Neuronal stem cell (in vitro differentiated cells): ENCODE measurements at places on chromosomes 12 and 14.

- no peaks in the 10 kb centered on the region for H3K36me3 ChIP-seq
- no peak overlapping the region for H3K4me3 ChIP-seq
- no peak for DNase-seq
- no peak overlapping the region for H3K27ac ChIP-seq
Observed at GRCh38 chr14:24612196-24612595, 2.7 kb upstream of the GZMH start.

- H3K36me3 ChIP-seq, result no peaks in the 10 kb centered on the region
- no peak overlapping the region for H3K27ac ChIP-seq
- no peaks in the 10 kb centered on the region for H3K4me1 ChIP-seq
- peaks cover 95% of the 10 kb centered on the region for H3K27me3 ChIP-seq
- peak overlapping the region; percentile 73 for H3K4me3 ChIP-seq
Observed at GRCh38 chr14:64880221-64881121, 764 bp upstream of the SPTB start.

- H3K4me1 ChIP-seq, result no peaks in the 10 kb centered on the region
- no peaks in the 10 kb centered on the region for H3K27me3 ChIP-seq
- no peak overlapping the region for H3K4me3 ChIP-seq
- H3K27ac ChIP-seq, result no peak overlapping the region
- H3K36me3 ChIP-seq, result no peaks in the 10 kb centered on the region
- no peak for DNase-seq
Observed at GRCh38 chr12:80291108-80291754, 152.8 kb upstream of the PTPRQ start.

GRCh38 chr14:20118795-20119194 is 8.3 kb downstream of the OR4K17 start:
- no peak overlapping the region for H3K27ac ChIP-seq
- no peaks in the 10 kb centered on the region for H3K36me3 ChIP-seq
- no peak overlapping the region for H3K4me3 ChIP-seq
- H3K4me1 ChIP-seq, result no peaks in the 10 kb centered on the region
- no peaks in the 10 kb centered on the region for H3K27me3 ChIP-seq

- no peaks in the 10 kb centered on the region for H3K27me3 ChIP-seq
- no peaks in the 10 kb centered on the region for H3K4me1 ChIP-seq
- no peak for DNase-seq
- H3K36me3 ChIP-seq, result no peaks in the 10 kb centered on the region
Observed at GRCh38 chr12:46892034-46892705, 66.4 kb upstream of the SLC38A4 start.

DNA sequence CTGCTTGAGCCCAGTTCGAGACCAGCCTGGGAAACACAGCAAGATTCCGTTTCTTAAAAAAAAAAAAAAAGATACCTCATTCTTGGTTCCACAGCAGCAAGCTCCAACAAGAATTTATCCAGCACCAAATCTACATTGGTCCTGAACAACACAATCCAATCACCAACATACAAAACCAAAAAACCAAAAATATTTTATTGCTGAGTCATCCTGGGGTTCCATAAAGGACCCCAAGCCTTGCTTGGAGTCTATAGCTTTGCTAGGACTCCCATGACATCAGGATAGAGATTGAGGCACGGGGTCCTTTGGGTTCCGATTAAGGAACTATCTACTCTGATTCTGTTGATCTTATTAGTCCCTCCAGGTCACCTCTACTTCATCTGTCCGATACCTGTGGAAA is 7.7 kb downstream of the OSGEP start:
- H3K27me3 ChIP-seq, result no peaks in the 10 kb centered on the region
- H3K27ac ChIP-seq, result no peak overlapping the region

DNA sequence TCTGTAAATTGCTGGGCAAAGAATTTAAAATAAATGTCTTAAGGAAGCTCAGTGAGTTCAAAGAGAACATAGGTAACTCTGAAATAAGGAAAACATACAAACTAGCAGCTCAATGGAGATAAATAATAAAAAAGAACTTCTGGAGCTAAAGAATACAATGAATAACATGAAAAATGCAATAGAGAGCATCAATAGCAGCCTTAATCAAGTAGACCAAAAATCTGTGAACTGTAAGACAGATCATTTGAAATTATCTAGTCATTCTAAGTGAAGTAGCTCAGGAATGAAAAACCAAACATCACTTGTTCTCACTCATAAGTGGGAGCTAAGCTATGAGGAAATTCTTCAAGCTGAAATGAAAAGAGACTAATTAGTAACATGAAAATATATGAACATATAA is 5.8 kb upstream of the ABCC9 start:
- peaks cover 5% of the 10 kb centered on the region for H3K27me3 ChIP-seq
- no peak for DNase-seq
- no peak overlapping the region for H3K27ac ChIP-seq
- no peak overlapping the region for H3K4me3 ChIP-seq

GRCh38 chr12:114662512-114663177 is 21.3 kb downstream of the TBX3 start:
- no peak overlapping the region for H3K27ac ChIP-seq
- no peak for DNase-seq

DNA sequence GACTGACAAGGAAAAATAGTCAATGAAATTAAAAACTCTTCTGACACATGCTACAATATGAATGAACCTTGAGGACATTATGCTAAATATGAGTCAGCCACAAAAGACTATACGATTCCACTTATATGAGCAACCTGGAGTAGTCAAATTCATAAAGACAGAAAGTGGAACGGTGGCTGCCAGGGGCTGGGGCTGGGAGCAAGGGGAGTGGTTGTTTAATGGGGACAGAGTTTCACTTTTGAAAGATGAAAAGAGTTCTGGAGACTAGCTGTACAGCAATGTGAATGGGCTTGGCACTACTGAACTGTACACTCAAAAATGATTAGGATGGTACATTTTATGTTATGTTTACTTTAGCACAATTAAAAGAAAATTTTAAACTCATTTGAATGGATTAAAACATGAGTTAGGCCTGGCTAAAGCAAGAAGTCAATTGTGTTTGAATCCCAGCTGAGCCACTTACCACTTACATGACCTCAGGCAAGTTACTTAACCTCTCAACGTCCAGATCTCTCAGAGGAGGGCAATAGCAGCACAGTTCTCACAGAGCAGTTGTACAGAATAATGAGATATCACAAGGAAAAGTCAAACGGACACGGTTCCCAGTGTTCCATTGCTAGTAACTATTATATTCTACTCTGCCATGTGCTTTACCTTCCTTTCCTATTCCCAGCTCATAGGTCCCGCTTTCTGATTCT is 102.5 kb downstream of the SPTSSA start:
- no peak overlapping the region for H3K4me3 ChIP-seq
- no peak overlapping the region for H3K27ac ChIP-seq
- no peaks in the 10 kb centered on the region for H3K36me3 ChIP-seq
- no peaks in the 10 kb centered on the region for H3K4me1 ChIP-seq
- no peak for DNase-seq

- H3K27ac ChIP-seq, result no peak overlapping the region
- H3K4me3 ChIP-seq, result no peak overlapping the region
- H3K36me3 ChIP-seq, result no peaks in the 10 kb centered on the region
Observed at GRCh38 chr12:103401421-103401820, 94.3 kb downstream of the C12orf42 start.

GRCh38 chr12:105931762-105932570 is 206.8 kb downstream of the NUAK1 start:
- no peak for DNase-seq
- H3K36me3 ChIP-seq, result no peaks in the 10 kb centered on the region
- H3K4me3 ChIP-seq, result no peak overlapping the region
- no peaks in the 10 kb centered on the region for H3K27me3 ChIP-seq
- no peak overlapping the region for H3K27ac ChIP-seq

- H3K36me3 ChIP-seq, result no peaks in the 10 kb centered on the region
- no peak overlapping the region for H3K4me3 ChIP-seq
- no peak for DNase-seq
- H3K4me1 ChIP-seq, result no peaks in the 10 kb centered on the region
Observed at GRCh38 chr12:31585271-31585670, 5.7 kb downstream of the DENND5B start.

- H3K4me3 ChIP-seq, result no peak overlapping the region
- H3K27me3 ChIP-seq, result no peaks in the 10 kb centered on the region
- no peaks in the 10 kb centered on the region for H3K4me1 ChIP-seq
- no peak overlapping the region for H3K27ac ChIP-seq
- H3K36me3 ChIP-seq, result no peaks in the 10 kb centered on the region
Observed at GRCh38 chr14:47485421-47485820, 190.0 kb downstream of the MDGA2 start.

GRCh38 chr14:68632054-68632895 is 160.6 kb downstream of the ZFP36L1 start:
- no peak overlapping the region for H3K4me3 ChIP-seq
- no peaks in the 10 kb centered on the region for H3K36me3 ChIP-seq
- H3K27me3 ChIP-seq, result no peaks in the 10 kb centered on the region

DNA sequence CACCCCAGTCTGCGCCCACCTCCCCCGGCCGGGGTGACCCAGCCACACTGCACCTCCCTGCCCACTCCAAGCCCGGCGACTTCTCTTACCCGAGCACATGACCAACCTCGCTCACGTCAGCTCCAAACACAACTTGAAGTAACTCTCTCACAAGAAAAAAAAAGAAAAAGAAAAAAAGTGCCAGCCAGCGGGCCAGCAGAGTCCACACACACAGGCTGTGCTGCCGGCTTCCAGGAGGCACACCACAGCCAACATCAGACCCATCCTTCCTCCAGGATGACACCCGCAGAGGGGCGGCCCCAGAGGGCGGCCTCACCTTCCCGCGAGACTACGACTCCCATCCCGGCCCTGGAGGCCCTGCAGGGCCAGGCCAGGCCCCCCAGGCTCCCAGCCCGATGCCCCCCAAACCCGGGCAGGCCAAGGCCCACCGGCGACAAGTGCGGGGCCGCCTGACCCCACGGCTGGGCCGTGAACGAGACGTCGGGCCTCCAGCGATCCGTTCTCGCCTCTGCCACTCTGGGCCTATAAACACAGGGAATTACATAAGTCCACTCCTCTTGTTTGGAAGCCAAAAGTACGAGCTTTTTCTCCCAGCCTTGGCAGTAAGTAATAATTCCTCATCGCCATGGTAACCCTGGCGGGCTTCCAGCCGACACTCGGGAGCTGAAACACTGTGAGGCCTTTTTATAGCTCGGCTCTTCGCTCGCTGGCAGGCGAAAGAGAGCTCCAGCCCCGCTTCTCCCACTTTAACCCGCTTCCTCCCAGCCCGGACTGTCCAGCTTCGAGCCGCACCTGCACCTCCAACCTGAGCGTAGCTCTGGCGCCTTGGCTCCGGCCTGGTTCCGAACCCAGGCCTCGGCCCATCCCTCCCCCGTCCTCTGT is 49.1 kb downstream of the NCOR2 start:
- no peaks in the 10 kb centered on the region for H3K36me3 ChIP-seq
- H3K4me1 ChIP-seq, result peaks cover 23% of the 10 kb centered on the region
- DNase-seq, result peak; percentile 75
- peak overlapping the region; percentile 96 for H3K27ac ChIP-seq

DNA sequence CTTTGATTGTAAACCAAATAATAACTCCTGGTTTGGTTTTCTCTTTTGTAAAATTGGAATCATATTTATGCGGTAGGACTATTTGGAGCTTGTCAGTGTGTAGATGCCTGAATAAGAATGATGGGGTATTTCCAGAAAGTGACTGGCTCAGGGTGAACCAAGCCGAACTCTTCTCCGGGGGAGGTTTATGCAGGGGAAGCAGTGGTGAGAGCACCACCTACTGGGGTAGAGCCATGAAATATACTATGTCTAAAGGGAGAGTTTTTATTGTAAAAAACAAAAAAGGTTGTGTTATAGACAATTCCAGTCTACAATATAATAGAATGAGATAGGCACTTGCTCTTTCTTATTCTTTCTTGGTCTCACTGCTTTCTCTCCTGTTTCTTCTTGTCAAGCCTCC is 222.9 kb upstream of the SLC16A7 start:
- no peak overlapping the region for H3K4me3 ChIP-seq
- no peaks in the 10 kb centered on the region for H3K27me3 ChIP-seq
- H3K4me1 ChIP-seq, result no peaks in the 10 kb centered on the region
- no peak overlapping the region for H3K27ac ChIP-seq
- H3K36me3 ChIP-seq, result no peaks in the 10 kb centered on the region

GRCh38 chr12:121579981-121580868 is 598 bp downstream of the KDM2B start:
- H3K27me3 ChIP-seq, result no peaks in the 10 kb centered on the region
- H3K4me3 ChIP-seq, result peak overlapping the region; percentile 86
- peaks cover 36% of the 10 kb centered on the region for H3K4me1 ChIP-seq
- DNase-seq, result peak; percentile 85
- peaks cover 13% of the 10 kb centered on the region for H3K36me3 ChIP-seq

DNA sequence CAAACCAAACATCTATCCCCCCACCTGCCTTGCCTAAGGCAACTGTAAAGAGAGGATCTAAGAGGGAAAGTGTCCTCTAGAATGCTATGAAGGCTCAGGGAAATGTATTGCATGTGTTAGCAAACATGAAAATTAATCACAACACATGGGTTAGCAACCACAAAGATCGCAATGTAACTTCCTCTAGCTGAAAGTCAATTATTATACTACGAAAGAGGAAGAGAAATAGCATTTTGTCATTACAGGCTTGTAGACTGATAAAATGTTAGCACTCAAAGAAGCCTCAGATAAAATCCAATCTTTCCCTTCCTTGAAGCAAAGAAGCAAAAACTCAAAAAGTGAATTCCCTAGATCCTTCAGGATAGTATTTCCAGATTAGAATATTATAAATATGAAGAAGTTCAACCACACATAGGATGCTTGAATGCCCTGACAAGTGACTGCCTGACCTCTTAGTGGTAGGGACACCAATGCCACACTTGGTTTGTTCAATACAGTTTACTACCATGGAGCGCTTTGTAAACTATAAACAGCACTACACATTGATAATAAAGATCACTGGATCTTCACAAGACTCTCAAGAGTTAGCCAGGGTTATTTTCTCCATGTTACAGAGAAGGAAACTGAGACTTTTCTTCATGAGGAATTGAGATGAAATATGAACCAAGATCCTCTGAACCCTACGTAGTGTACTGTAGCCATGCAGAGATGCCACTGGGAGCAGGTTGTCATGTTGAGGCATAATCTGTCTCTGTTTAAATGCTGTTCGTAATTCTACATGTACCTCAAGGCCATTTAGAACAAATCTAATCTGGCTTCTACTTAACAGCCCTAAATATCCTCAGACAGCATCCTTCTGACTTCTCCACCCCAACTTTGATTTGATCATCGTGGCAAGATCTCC is 100.7 kb downstream of the ITPR2 start:
- no peak overlapping the region for H3K4me3 ChIP-seq
- no peaks in the 10 kb centered on the region for H3K36me3 ChIP-seq
- no peaks in the 10 kb centered on the region for H3K27me3 ChIP-seq
- H3K27ac ChIP-seq, result no peak overlapping the region
- H3K4me1 ChIP-seq, result no peaks in the 10 kb centered on the region

- no peak for DNase-seq
- no peaks in the 10 kb centered on the region for H3K27me3 ChIP-seq
- no peaks in the 10 kb centered on the region for H3K36me3 ChIP-seq
Observed at GRCh38 chr14:53630336-53630735, 326.3 kb downstream of the BMP4 start.

- no peak for DNase-seq
- no peak overlapping the region for H3K4me3 ChIP-seq
- H3K27me3 ChIP-seq, result no peaks in the 10 kb centered on the region
- H3K36me3 ChIP-seq, result peaks cover 51% of the 10 kb centered on the region
Observed at GRCh38 chr12:10716277-10716676, 6.8 kb downstream of the YBX3 start.
